ENCODE measurements at places on chromosomes 12 and 14.

GRCh38 chr12:104579718-104580495 is 123.2 kb downstream of the CHST11 start:
- DNase-seq, result no peak

DNA sequence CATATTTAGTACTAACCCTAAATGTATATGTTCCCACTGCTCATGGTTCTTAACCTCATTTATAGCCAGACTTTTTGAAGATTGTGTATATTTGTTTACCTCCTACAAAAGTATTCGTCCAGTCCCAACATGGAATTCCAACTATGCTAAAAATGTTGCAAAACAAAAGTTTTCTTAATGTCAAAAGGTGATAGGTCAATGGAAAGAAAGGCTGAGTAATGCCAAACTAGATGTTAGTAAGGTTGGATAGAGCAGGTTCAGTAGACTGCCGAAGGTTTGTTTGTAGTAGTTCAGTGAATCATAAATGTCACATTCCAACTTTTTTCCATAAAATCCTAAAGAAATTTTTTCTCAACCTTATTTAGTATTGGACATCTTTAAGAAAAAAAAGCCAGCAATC is 874.5 kb downstream of the FLRT2 start:
- peak; percentile 8 for DNase-seq

- no peak for DNase-seq
Observed at GRCh38 chr12:25480145-25480544, 72.9 kb downstream of the LMNTD1 start.

- no peak for DNase-seq
Observed at GRCh38 chr14:103317251-103317650, 16.8 kb upstream of the EIF5 start.

- no peak for DNase-seq
Observed at GRCh38 chr14:33163600-33163999, 224.9 kb downstream of the NPAS3 start.
